ENCODE measurements at places on chromosomes 4 and X. TPM values are rescaled to one million over a fixed set of nuclear protein-coding genes. Genes with fewer than 3 reads are reported as not detected.

DNA sequence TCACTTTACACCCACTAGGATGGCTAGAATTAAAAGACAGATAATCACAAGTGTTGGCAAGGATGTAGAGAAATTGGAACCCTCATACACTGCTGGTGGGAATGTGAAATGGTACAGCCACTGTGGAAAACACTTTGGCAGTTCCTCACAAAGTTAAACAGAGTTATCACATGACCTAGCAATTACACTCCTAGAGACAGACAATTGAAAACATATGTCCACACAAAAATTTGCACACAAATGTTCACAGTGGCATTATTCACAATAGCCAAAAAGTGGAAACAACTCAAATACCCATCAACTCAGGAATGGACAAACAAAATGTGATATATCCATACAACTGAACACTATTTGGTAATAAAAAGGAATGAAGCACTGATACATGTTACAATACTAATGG lies 5.7 kb downstream of the ZNF280C start:
- H3K4me3 ChIP-seq: no peak overlapping the region
- H3K27me3 ChIP-seq: no peaks in the 10 kb centered on the region

GRCh38 chr4:67052814-67053675 lies 492.3 kb downstream of the CENPC start:
- DNase-seq: no peak
- H3K4me3 ChIP-seq: no peak overlapping the region
- no peaks in the 10 kb centered on the region for H3K36me3 ChIP-seq
- no peaks in the 10 kb centered on the region for H3K27me3 ChIP-seq

DNA sequence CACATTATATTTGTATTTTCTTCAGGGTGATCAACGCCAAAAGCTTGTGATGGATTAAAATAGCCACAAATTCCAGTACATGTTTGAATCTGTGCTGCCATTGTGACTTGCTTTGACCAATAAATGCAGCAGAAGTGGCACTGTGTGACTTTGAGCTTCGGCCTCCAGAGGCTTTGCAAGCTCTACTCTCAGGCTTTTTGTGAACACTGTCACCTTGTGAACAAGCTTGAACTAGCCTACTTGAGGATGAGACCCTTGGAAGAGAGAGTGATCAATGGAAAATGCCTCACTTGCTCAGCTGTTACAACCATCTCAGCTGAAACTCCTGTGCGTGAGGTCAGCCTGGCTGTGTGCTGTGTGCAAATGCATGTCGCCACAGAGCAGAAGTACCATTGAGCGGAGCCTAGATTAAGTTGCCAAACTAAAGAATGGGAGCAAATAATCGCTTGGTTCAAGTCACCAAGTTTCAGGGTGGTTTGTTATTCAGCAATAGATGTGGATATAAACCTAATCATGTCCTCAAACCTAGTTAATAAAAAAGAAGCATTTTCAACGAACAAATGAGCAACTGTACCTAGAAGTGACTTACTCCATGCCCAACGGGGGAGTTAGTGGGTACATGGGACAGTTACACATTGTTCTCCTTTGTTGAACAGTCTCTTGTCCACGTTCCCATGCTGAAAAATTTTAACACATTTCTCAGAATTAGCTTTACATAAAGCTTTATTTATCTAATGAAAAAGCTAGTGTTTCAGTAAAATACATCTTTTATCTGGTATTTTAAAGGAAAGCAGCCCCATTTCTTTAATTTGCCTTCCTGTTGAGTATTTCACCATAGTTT lies 23.5 kb downstream of the NOA1 start:
- no peak for DNase-seq
- H3K4me3 ChIP-seq: no peak overlapping the region
- H3K27ac ChIP-seq: no peak overlapping the region
- no peaks in the 10 kb centered on the region for H3K27me3 ChIP-seq
- H3K4me1 ChIP-seq: no peaks in the 10 kb centered on the region
- H3K36me3 ChIP-seq: no peaks in the 10 kb centered on the region

- H3K4me3 ChIP-seq: no peak overlapping the region
- no peaks in the 10 kb centered on the region for H3K36me3 ChIP-seq
- no peaks in the 10 kb centered on the region for H3K4me1 ChIP-seq
- H3K27me3 ChIP-seq: no peaks in the 10 kb centered on the region
- DNase-seq: no peak
Measured at GRCh38 chr4:85452058-85452731, 22.8 kb upstream of the ARHGAP24 start.

Gene ARHGAP24
- not detected for total RNA-seq

- no peak overlapping the region for H3K4me3 ChIP-seq
- H3K27me3 ChIP-seq: peaks cover 5% of the 10 kb centered on the region
- no peak for DNase-seq
- no peaks in the 10 kb centered on the region for H3K4me1 ChIP-seq
Measured at GRCh38 chr4:185110375-185110823, 32.7 kb upstream of the SLC25A4 start.

Gene PI4K2B
- total RNA-seq: 12.8 TPM

Gene ADAM29
- total RNA-seq: not detected

DNA sequence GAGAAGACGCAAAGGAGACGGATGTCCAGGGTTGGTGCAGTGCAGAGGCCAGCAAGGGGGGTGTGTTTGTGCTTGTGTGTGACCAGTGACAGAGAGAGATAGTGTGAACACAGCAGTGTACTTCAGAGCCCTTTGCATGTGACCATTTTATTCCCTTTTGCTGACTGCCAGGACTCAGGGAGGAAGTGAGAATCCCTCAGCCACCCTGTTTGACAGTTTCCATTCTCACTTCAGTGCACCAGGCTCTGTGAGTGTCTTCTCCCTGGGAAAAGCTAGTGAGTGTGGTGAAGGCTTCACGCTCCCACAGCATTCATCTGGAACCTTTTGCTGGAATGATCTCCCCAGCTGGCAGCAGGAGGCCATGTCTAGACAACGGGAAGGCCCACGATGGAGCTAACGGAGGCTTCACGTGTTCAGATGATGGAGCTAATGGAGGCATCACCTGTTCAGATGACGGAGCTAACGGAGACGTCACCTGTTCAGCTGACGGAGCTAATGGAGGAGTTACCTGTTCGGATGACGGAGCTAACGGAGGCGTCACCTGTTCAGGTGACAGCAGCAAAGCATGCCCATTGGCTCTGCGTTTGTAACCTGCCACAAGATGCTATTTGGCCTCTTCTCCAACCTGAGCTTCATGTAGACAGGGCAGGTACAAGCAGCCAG lies 195.4 kb downstream of the AFAP1 start:
- no peak overlapping the region for H3K27ac ChIP-seq
- no peak for DNase-seq
- no peaks in the 10 kb centered on the region for H3K27me3 ChIP-seq
- no peaks in the 10 kb centered on the region for H3K36me3 ChIP-seq

Gene TCEANC
- 17.5 TPM for total RNA-seq

Gene SOD3
- not detected for total RNA-seq

DNA sequence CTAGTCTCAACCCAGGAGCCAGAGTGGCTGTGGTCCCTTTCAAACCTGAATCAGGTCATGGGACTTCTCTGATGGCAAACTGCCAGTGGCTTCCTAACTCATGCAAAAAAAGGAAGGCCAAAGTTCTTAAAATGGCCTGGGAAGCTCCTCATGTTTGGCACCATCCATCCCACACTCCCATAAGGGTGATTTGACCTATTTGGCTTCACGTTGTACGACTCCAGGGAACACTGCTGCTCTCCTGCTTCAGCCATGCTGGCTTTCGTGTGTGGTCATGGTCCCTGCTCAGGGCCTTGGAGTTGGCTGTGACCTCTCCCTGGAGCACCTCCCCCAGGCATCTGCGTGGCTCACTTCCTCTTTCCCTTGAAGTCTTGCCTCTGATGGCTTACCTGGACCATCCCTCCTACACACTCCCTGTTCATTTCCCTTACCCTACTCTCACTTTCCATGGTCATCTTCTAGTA lies 12.8 kb upstream of the TMSB4X start:
- no peak overlapping the region for H3K27ac ChIP-seq
- DNase-seq: no peak
- peaks cover 54% of the 10 kb centered on the region for H3K4me1 ChIP-seq
- no peaks in the 10 kb centered on the region for H3K36me3 ChIP-seq
- H3K4me3 ChIP-seq: no peak overlapping the region

GRCh38 chr4:84529169-84529751 lies 30.2 kb upstream of the NKX6-1 start:
- DNase-seq: no peak
- H3K4me1 ChIP-seq: no peaks in the 10 kb centered on the region
- no peaks in the 10 kb centered on the region for H3K36me3 ChIP-seq
- no peak overlapping the region for H3K4me3 ChIP-seq
- H3K27ac ChIP-seq: no peak overlapping the region

DNA sequence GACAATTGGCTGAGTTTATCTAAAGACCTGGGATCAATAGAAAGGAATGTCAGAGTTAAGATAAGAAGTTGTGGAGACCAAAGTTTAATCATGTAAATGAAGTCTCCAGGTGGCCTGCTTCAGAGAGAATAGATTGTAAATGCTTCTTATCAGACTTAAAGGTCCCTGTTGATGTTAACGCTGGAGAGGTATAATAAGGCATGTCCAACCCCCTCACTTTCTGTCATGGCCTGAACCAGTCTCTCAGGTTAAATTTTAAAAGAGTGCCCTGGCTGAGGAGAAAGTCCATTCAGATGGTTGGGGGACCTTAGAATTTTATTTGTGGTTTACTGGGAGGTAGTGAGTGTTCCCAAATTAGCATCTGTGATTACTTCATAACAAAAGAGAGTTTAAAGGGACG lies 86.7 kb downstream of the AKAP4 start:
- no peak overlapping the region for H3K27ac ChIP-seq
- no peak overlapping the region for H3K4me3 ChIP-seq
- DNase-seq: no peak

Gene PLP1
- total RNA-seq: not detected

Gene GAGE12F
- not detected for total RNA-seq

GRCh38 chrX:24643116-24643515 lies 4.0 kb downstream of the PCYT1B start:
- DNase-seq: no peak
- H3K27ac ChIP-seq: no peak overlapping the region
- no peaks in the 10 kb centered on the region for H3K36me3 ChIP-seq
- H3K4me3 ChIP-seq: no peak overlapping the region

GRCh38 chr4:53592686-53593501 lies 1.6 kb upstream of the LNX1 start:
- no peak for DNase-seq
- no peaks in the 10 kb centered on the region for H3K36me3 ChIP-seq
- no peak overlapping the region for H3K27ac ChIP-seq
- H3K27me3 ChIP-seq: no peaks in the 10 kb centered on the region
- no peak overlapping the region for H3K4me3 ChIP-seq

Gene ELF4
- 48.9 TPM for total RNA-seq

DNA sequence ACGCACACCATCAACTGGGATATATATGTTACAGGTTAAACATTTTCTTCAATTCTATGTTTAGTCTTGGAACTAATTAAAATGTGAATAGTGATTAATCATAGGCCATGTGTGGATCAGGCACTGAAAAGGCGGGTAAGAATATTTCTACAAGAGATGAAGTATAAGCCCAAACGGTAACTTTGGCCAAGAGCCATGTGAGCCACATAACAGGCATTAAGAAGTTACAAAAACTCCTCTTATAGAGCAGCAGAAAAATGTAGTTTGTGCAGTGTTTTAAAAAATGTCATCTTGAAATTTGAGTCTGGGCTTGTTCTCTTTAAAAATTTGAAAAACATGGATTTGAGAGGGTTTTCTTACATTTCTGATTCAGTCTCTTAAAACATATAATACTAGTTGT lies 521.8 kb upstream of the DIPK2B start:
- no peak overlapping the region for H3K27ac ChIP-seq
- no peaks in the 10 kb centered on the region for H3K4me1 ChIP-seq
- H3K4me3 ChIP-seq: no peak overlapping the region

Measured in naive thymus-derived CD4-positive, alpha-beta T cell (primary cell).